ENCODE measurements at places on chromosomes 12 and 14. TPM values are rescaled to one million over a fixed set of nuclear protein-coding genes. Genes with fewer than 3 reads are reported as not detected.

GRCh38 chr12:14950982-14951746 is 10.2 kb downstream of the ARHGDIB start:
- peak; percentile 81 for DNase-seq

Gene LLPH
- 25.3 TPM for total RNA-seq

Gene BIN2
- total RNA-seq = not detected

Gene NYNRIN
- total RNA-seq = 2.4 TPM

Gene ANKS1B
- total RNA-seq = 6.9 TPM

Measured in renal cortical epithelial cell (primary cell).